AG09309 (cell line): ENCODE measurements at places on chromosomes 2 and 18.

DNA sequence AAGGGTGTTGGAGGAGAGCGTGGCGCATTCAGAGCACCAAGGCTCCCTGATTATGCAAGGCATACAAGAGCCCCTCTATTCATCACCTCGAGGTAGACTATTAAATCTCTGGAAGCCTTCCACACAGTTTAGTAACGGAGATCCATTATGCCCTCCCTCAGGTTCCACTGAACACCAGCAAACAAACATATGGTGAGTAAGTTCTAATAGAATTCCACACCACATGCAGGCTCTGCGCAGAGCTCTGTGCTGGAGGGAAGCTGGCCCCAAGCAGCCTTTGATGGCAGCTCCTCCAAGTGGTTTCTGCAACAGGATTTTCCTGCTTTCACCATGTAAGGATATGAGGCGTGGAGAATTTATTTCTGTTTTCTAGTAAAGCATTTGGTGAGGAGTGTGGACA lies 238.6 kb downstream of the C1D start:
- no peak for DNase-seq

DNA sequence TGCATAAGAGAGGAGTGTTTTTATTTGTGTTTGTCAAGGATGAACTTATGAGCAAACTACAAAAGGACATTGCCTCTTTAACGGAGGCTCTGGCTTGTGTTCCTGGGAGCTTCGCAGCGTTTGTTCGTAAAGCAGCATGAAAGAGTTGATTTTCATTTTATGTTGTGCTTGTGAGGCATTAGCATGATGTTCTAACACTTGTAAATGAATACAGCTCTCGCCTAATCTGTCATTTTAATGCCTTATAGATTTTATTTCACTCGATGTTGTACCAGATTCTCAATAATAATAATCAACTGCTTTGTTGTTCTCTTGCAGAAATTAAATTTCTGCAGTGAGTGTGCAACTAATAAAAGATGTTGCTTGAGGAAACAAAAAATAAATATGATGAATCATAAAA lies 687.3 kb upstream of the FANCL start:
- no peak for DNase-seq

GRCh38 chr2:45856391-45857274 lies 205.2 kb downstream of the PRKCE start:
- DNase-seq = no peak

DNA sequence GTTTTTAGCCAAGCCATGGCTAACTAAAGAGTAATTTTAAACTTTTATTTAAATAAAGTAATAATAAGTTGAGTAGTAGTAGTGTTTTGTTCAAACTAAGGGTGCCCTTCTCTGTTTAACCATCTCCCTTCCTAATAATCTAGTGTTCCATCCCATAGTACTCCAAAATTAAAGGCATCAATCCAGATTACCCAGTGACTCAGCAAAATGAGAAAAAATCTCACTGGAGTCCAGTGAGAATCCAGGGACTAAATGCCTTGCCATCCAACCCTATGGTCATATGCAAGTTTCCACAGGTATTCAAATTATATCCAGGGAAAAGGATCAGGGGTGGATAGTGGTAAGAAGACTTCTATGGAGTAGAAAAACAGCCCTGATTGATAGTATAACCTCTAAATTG lies 19.6 kb upstream of the VRK2 start:
- no peak for DNase-seq

DNA sequence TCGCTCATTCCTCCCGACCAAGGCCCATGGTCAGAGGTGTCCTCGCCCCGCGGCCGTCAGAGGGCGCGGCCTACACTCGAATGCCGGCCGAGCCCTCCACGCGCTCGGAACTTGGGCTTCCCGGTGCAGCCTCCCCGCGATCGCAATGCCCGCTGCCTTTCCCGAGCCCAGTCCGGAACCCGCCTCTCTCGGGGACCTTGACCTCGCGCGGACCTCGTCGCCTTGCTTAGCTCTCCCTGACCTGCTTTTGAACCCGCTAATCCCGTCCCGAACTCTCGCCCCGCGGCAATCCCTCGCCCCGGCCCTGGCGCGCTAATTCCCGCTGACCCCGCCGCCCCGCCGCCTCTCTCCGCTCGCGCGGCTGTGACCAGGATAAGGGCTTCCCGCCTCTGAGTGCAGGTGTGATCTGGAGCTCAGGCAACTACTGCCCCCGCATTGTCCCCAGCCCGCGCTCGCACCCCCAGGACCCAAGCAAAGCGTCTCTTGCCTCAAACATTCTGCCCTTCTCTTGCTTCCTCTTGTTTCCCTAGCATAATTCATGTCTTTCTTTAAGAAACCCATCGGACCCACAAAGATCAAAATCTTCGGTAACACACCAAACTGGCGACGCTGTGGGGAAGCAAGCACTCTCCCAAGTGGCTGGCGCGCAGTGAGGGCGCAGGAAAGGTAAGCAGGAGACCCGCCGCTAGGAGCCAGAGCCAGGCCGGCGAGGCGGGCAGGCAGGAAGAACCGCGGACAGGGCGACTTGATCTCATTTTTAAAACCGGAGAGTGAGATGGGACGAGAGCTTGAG lies 46.6 kb upstream of the ATP6V1B1 start:
- DNase-seq = no peak

- DNase-seq = no peak
Observed at GRCh38 chr2:178947006-178947405, 102.9 kb downstream of the CCDC141 start.

GRCh38 chr18:77112747-77113092 lies 19.9 kb downstream of the MBP start:
- no peak for DNase-seq

- DNase-seq = no peak
Observed at GRCh38 chr18:26864658-26865057, 849 bp downstream of the AQP4 start.

- peak; percentile 10 for DNase-seq
Observed at GRCh38 chr18:44958455-44958854, 277.8 kb downstream of the SETBP1 start.

GRCh38 chr2:96138179-96139145 lies at the start of gene ASTL:
TSS of gene ASTL (minus strand) at chr2:96138502. CDS start at chr2:96138436, 66 bp downstream.
- DNase-seq = no peak

GRCh38 chr2:19176172-19176852 lies 182.1 kb downstream of the OSR1 start:
- DNase-seq = no peak

DNA sequence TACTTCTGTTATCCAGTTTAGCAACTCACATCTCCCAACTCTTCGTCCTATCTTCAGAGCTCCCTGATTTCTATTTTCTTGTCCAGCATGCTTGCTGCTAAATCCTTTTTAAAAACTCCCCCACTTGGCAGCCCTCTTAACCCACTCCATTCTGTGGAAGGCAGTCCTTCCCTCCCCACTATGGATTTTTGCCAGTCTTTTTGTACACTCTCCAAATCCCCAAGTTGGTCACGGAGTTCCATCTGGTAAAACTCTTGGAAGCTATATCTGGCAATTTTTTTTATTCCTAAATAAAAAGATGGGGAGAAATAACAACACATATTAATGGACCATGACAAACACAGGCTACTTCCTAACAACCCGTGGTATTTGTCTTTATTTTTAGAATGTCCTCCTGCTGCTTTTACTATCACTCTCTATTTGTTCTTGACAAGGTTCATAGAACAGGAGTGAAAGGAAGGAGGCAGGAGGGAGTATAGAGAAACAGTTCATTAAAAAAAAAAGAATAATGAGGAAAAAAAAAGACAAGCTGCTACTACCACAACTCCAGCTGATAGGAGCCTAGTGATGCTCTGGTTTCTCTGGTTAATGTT lies 120.0 kb upstream of the THSD7B start:
- DNase-seq = no peak

- no peak for DNase-seq
Observed at GRCh38 chr2:112520234-112520783, 22.0 kb upstream of the POLR1B start.

DNA sequence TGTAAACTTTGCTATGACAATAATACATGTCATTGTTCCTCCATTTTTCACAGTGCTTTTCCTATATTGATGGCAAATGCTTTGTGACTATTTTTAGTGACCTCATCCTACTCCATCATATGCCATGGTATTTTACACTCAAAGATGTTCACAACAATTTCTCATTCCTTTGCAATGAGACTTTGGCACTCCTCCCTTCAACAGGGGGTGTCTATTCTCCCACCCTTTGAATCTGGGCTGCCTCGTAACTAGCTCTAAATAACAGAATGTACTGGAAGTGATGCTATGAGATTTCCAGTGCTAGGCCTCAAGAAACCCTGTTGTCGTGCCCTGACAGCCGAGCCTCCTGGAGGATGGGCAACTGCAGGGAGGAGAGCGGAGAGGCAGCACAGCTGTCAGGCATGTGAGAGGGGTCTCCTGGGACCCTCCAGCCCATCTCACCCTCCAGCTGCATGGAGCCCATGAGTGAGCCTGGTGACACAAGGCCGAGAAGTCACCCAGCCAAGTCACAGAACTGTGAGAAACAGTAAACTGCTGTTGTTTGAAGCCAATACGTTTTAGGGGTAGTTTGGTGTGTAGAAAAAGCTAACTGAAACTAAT lies 103.1 kb upstream of the APCDD1 start:
- DNase-seq = no peak

- DNase-seq = no peak
Observed at GRCh38 chr2:52396836-52397235, 1364.9 kb upstream of the NRXN1 start.

- no peak for DNase-seq
Observed at GRCh38 chr2:126659562-126660467, 3.9 kb downstream of the GYPC start.

GRCh38 chr2:45178854-45179253 lies 169.6 kb upstream of the SIX2 start:
- no peak for DNase-seq

DNA sequence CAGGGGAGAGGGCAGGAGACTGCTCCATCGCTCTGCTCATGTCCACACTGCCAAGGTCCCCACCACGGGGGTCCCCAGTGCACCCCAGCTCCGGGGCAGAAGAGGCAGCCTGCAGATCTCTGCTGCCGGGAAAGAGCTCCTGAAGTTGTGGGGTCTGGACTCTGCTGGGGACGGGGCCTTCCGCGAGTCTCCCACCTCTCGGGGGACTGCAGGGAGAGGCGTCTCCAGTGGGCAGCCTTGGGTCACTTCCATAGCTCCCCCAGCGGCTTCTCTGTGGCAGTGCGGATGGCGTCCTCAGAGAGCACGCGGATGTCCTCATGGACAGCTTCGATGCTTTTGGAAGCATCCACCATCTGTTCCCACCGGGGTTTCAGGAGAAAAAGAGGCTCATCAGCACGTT lies 10.7 kb downstream of the DTYMK start:
- DNase-seq = no peak

DNA sequence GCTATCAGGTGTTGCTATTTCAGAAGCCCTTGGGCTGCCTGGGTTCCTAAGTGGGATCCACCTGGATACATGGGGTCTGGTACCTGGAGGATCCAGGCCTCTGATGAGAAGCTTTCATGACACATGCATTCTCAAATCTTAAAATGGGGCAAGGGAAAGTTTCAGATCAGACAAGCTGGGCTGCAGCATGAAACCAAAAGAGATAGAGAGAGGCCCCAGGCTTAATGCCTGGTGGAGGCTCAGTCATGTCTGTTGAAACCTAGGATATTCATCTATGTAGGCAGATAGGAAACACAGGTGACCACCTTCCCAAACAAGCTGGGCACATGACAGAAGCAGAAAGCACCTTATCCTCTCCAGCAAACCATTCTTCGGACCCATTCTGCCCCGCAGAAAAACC lies 18.8 kb upstream of the PLB1 start:
- DNase-seq = no peak

DNA sequence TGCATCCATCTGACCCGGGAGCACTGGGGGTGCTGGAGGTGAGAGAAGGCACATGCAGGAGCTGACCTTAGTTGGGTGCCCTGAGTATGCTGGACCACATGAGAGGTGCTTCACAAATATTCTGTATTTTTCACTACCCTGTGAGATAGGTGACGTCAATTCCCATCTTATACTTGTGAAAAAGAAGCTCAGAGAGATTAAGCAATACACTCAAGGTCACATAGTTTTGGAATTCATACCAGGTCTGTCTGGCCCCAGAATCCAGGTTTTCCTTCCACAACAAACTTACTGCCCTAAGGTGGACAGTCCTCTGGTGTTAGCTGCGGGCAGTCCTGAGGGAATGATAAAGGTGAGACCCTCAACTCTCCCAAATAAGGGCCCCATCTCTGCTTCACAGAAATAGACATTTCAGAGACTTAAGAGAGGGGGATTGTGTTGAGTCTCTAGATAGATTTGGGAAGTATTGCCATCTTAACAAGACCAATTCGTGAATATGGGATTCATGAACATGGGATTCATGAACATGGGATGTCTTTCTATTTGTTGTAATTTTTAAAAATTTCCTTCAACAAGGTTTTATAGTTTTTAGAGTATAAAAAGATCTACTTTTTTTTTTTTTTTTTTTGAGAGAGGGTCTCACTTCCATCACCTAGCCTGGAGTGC lies 64.0 kb upstream of the SMAD7 start:
- DNase-seq = no peak

DNA sequence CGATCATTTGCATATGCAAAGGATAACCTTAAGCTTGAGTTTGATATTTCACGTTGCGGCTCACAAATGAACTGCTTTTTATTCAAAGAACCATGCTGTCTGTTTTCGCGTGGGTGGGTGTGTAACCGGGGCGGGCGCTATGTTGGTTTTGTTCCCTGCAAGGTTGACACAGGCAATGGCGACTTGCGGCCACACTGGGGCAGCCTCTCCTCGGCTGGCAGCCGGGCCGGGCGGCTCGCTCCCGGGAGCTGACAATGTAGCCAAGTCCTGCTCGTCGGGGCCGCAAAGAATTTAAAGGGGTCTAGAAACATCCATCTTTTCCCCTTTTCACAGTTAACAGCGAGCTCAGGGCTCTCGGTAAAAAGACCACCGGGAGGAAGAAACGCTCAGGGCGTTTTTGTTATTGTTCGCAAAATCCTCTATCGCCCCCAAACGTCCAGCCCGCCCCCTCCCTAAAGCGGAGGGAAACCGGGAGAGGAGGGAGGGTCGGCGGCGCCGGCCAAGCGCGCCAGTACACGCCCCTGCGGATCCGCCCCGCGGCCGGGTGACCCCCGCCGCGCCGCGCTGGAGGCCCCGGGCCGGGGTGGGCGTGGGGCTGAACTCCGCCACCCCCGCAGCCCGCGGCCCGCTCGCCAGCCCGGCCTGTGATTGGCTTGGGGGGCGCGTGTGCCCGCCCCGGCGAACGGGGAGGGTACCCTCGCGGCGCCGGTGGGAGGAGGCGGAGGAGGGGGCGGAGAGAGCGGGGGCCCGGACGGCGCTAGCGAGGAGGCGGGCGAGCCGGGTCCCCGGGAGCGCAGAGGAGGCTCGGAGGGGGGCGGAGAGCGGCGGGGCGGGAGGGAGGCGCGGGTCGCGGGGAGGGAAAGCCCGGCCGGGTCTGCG lies at the start of gene NEDD4L:
TSS of gene NEDD4L (plus strand) at position 736 of the 879 bp plus-strand sequence. CDS start 435 bp downstream, outside the sequence.
- DNase-seq = peak; percentile 49

DNA sequence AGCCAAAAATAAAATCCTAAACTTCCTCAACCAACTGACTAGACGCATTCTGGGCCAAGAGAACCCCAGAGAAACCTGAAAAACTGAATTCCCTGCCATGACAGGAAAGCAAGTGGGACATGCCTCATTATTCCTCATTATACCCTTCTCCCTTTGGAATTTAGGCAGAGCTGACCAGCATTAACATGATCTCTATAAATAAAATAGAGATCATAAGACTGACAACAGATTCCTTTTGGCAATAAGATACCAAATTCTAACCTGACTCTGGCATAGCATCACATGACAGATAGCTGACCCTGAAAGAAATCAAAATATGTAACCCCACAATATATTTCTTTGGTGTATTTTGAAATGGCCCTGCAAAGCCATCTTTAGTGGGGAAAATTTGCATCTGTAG lies 277.8 kb upstream of the SLC14A2 start:
- no peak for DNase-seq
